ENCODE measurements at places on chromosomes 11 and 22.

- DNase-seq = no peak
Observed at GRCh38 chr11:117623831-117624271, 173.2 kb downstream of the DSCAML1 start.

- no peak for DNase-seq
Observed at GRCh38 chr11:96748639-96749370, 359.0 kb downstream of the JRKL start.

- no peak for DNase-seq
Observed at GRCh38 chr11:96339706-96340554, 3.1 kb downstream of the MAML2 start.

DNA sequence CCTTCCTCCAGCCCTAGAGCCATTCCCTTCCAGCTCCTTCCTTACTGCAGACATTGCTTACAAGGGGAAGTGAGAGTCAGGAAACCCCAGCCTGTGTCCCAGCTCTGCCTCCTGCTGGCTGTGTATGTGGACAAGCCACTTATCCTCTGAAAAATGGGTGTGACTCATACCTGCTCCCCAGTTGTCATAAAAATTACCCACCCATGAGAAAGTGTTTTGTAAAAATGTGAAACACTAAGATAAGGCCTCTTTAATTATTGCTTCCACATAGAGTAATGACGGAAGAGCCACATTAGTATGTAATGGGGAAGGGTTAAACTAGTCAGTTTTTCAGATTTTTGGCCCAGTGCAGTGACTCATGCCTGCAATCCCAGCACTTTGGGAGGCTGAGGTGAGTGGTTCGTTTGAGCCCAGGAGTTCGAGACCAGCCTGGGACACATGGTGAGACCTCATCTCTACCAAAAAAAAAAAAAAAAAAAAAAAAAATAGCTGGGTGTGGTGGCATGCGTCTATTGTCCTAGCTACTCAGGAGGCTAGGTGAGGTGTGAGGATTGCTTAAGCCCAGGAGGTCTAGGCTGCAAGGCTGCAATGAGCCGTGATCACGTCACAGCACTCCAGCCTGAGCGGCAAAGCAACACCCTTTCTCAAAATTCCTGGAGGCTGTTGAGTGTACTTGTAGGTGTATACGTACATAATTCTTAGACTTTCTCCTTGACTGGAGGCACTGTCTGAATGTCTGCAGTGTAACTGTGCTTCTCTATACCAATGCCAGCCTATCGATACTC, 84.9 kb downstream of the CTTN start:
- DNase-seq = no peak

- DNase-seq = no peak
Observed at GRCh38 chr22:43377548-43377895, 34.3 kb upstream of the MPPED1 start.

DNA sequence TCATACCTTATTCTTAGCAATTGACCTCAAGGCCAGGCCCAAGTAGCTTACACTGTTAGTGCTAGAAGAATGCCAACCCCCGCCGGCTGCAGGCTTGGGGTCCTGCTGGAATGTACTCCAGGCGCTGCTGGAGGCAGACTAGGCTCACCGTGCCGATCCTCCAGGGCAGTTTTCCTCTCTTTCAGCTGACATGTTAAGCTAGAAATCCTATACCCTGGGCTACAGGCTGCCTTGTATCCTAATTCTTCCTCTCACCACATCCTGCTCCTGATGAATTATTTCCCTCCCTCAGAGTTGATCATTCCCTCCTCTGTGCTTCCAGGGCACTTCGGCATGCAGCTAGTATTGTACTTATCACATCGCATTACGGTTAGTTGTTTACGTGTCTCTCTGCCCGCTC, 3.4 kb downstream of the SPTBN2 start:
- DNase-seq = no peak

DNA sequence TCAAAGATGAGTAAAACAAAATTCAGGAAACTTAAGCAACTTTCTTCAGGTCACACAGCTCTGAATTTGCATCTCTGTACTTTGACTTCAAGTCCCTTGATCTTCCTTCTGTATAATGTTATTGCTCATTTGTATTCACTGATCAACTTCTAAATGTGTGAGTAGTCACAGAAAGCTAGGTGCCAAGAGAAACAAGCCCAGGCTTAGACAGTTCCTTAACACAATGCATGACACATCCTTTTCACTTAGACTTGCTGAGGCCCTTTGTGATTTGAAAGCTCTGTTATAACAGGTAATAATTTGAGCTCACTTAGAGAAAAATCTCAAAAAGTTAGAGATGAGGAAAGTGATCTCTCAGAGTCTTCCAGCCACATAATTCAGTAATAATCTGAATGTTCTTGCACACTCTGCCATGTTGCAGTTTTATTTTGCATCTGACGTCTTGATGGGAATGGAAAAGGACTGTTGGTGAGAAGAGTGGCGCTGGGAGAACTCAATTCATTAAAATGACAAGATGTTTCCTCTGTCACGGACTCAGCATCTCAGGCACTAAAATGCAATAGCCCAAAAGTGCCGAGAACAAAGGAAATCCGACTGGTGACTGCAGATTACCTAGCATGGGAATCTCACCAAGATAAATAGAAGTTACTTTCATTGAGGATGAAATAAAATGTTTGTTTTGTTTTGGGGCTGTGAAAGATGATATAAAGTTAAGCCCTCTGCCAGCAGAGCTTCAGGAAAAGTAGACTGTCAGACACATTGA, 665.3 kb downstream of the OPCML start:
- DNase-seq = no peak

- DNase-seq = no peak
Observed at GRCh38 chr11:58509748-58510147, 1.8 kb upstream of the OR5B21 start.

GRCh38 chr11:96744697-96745096, 354.9 kb downstream of the JRKL start:
- DNase-seq = no peak

GRCh38 chr22:37887584-37888378, 18.3 kb upstream of the MICALL1 start:
- no peak for DNase-seq

DNA sequence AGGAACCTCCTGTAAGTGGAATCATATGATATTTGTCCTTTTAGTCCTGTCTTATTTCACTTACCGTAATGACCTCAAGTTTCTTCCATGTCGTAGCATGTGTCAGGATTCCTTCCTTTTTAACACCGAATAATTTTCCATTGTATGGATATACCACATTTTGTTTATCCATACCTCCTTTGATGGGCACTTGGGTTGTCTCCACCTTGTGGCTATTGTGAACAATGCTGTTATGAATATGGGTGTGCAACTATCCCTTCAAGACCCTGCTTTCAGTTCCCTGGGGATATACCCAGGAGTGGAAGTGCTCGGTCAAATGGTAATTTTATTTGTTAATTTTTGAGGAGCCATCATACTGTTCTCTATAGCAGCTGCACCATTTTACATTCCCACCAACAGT, 244.9 kb upstream of the BLID start:
- no peak for DNase-seq

DNA sequence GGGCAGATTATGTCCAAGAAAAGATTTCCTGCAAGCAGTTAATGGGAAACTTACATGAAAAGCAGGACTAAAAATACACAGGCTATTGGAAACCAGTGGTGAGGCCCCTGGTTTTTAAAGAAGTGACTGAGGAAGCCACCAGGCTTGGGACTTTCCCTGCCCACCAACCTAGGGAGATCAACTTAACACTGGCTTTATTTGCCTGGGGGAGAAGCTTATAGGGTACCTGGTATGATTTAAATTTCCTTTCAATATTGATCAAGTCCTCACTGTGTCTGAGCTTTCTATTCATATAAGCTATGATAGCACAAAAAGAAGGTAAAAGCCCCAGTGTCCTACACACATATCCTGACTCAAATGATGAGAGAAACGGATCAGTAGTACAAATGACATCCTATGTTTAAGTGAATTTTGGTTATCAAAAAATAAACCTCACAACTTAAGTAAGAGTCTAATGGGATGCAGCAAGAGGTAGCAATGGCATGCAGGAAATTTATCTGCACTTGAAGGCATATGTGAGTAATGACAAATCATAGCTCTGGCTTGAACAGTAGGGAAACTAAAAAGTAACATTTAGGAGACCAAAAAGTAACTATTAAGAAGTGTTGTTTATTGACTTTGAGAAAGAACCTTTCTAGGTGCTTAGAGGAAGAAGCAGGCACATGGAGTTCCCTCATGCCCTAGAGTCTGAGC, 85.3 kb downstream of the GAB2 start:
- no peak for DNase-seq

- no peak for DNase-seq
Observed at GRCh38 chr22:45910928-45911467, 66.0 kb downstream of the WNT7B start.

DNA sequence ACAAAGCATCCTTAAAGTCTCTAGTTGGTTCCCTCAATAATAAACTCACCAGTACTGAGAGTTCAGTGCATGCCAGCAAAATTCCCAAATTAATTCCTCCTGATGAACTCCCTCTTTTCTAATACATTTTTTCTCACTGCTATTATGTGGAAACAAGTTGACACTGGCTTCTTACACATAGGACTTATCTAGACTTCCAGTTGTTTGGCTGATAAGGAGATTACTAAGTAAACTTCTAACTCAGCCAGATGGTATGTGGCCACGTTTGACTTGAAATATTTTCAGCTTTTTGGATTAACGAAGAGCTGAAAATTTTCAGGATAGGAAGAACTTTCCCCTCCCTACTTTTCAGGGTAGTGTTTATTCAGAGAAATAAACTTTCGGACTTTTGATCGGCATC, 1154.2 kb upstream of the TENM4 start:
- DNase-seq = no peak

- no peak for DNase-seq
Observed at GRCh38 chr11:80719292-80719646, 1278.4 kb upstream of the TENM4 start.

- DNase-seq = no peak
Observed at GRCh38 chr22:23361676-23362075, 181.4 kb downstream of the BCR start.

DNA sequence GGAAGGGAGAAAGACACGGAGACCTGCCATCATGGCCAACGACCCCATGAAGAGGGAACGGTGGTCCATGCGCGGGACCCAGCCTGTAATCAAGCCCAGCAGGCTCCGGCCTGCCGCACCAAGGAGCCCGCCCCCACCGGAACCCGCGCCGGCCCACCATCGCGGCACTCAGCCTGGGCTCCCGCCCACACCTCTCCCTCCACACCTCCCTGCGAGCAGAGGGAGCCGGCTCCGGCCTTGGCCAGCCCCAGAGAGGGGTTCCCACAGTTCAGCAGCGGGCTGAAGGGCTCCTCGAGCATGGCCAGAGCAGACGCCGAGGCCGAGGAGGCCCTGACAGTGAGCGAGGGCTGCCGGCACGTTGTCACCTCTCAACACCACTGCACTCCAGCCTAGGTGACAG, 1302.8 kb upstream of the CNTN5 start:
- DNase-seq = no peak

DNA sequence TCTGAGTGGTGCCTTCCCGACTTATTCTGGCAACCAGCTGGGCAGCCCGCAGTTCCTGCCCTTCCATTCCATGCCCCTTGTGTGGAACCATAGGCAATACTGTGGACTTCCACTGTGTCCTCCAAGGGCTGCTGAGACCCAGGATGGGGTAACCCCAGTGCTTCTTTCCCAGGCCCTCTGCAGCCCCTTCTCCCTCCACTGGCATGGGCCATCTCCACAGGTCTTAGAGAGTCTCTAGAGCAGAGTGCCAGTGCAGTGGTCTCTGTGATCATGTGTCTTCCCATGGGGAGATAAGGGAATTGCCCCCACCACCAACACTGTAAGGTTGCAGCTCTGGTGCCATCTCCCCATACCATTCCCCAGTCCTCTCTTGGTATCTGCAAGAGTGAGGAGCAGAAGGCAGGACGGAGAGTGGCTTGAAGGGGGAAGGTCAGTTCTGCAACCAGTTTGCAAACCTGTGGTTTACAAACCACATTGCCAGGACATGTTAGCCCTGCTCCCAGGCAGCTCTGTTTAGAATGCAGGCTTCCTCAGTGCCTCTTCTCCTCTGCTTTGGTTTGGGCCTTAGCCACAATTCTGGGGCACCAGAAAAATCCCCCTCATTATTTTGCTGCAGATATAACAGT, 20.9 kb upstream of the DRD2 start:
- no peak for DNase-seq

GRCh38 chr11:90532125-90532524, 309.3 kb upstream of the CHORDC1 start:
- no peak for DNase-seq

GRCh38 chr11:17150521-17150920, 57.3 kb downstream of the PIK3C2A start:
- no peak for DNase-seq

DNA sequence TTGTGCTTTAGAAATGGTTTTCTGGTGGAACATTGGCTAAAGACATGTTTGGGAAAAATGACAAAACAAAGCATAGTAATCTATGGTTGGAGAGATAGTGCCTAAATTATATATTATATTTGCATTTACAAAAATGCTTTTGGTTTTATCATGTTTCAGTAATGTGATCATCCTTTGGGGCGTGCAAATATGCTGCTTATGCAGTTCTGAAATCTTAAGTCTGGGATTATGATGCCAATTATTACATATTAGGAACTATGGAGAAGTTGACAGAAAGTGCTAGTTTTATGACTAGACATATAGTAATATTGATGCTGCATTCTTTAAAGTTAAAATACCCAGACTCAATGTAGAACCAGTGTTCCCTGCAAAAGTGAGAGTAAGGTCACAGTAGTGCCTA, 655.0 kb downstream of the METTL15 start:
- no peak for DNase-seq

GRCh38 chr11:119359365-119360214, 13.1 kb upstream of the MFRP start:
- no peak for DNase-seq

GRCh38 chr11:45982656-45983470, 60.4 kb downstream of the LARGE2 start:
- no peak for DNase-seq

DNA sequence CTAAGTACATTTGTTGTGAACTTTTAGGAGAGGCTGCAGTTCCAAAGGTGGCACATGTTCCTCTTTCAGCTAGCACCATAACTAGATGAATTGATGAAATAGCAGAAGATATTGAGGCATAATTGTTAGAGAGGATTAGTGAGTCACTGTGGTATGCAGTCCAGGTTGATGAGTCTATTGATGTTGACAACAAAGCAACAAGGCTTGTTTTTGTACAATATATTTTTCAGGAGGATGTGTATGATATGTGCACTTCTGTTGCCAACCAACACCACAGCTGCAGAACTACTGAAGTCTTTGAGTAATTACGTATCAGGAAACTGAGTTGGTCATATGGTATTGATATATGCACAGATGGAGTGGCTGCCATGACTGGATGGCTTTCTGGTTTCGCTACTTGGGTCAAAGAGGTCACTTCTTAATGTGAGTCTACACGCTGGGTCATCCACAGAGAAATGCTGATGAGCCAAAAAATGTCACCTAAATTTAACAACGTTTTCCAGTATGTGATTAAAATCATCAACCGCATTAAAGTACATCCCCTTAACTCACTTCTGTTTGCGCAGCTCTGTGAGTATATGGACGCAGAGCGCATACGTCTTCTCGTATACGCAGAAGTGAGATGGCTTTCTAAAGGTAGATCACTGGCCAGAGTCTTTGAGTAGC, 261.3 kb upstream of the ANO5 start:
- DNase-seq = no peak
